ENCODE measurements at places on chromosomes 7 and 10. TPM values are rescaled to one million over a fixed set of nuclear protein-coding genes. Genes with fewer than 3 reads are reported as not detected.
A peak's percentile ranks its signal among the peaks of the same experiment; 100 is the strongest.

Gene NME8
- not detected for total RNA-seq

GRCh38 chr7:106283501-106283830 lies 1.3 kb downstream of the NAMPT start:
- peak overlapping the region; percentile 87 for H3K4me3 ChIP-seq
- peak overlapping the region; percentile 94 for H3K27ac ChIP-seq
- peaks cover 54% of the 10 kb centered on the region for H3K36me3 ChIP-seq
- peaks cover 47% of the 10 kb centered on the region for H3K4me1 ChIP-seq

Gene BAZ1B
- 108 TPM for total RNA-seq

- no peaks in the 10 kb centered on the region for H3K36me3 ChIP-seq
- no peaks in the 10 kb centered on the region for H3K27me3 ChIP-seq
- H3K27ac ChIP-seq, result no peak overlapping the region
- no peaks in the 10 kb centered on the region for H3K4me1 ChIP-seq
- no peak for DNase-seq
These were observed 1001.7 kb upstream of the KCND2 start for GRCh38 chr7:119271147-119271779.

Gene NKX2-3
- total RNA-seq, result not detected

Gene CCL26
- not detected for total RNA-seq

- H3K27me3 ChIP-seq, result peaks cover 88% of the 10 kb centered on the region
- H3K36me3 ChIP-seq, result no peaks in the 10 kb centered on the region
- no peak for DNase-seq
- no peak overlapping the region for H3K4me3 ChIP-seq
These were observed 3.1 kb downstream of the PTF1A start for GRCh38 chr10:23194966-23195845.

Gene THSD7A
- not detected for total RNA-seq

Gene OPN4
- total RNA-seq, result not detected

DNA sequence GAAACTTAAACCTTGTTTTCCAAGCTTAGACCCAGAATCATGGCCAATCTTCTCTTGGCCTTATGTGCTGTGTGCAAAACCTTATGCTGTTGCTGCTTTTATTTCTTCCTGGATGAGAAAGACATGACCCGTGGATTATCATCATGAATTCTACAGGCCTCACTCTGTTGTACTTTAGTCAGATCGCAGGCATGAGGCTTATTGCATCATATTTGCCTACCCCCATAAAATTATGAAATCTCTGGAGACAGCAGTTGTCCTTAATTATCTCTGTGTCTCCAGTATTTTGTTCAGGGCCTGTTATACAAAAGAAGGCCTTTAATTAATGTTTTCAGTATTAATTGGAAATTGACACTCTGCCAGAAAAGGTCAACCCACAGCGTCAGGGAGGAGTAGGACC lies 71.6 kb downstream of the PLCE1 start:
- no peaks in the 10 kb centered on the region for H3K27me3 ChIP-seq
- H3K4me1 ChIP-seq, result no peaks in the 10 kb centered on the region
- no peak overlapping the region for H3K27ac ChIP-seq
- H3K36me3 ChIP-seq, result no peaks in the 10 kb centered on the region

Gene COL17A1
- total RNA-seq, result not detected

GRCh38 chr7:77727936-77728701 lies 31.9 kb downstream of the RSBN1L start:
- no peak overlapping the region for H3K4me3 ChIP-seq
- H3K4me1 ChIP-seq, result peaks cover 36% of the 10 kb centered on the region
- DNase-seq, result no peak
- H3K27me3 ChIP-seq, result no peaks in the 10 kb centered on the region
- peaks cover 8% of the 10 kb centered on the region for H3K36me3 ChIP-seq

- DNase-seq, result no peak
- H3K36me3 ChIP-seq, result no peaks in the 10 kb centered on the region
- peaks cover 12% of the 10 kb centered on the region for H3K4me1 ChIP-seq
- peaks cover 33% of the 10 kb centered on the region for H3K27me3 ChIP-seq
- no peak overlapping the region for H3K27ac ChIP-seq
These were observed 136.4 kb upstream of the FGFR2 start for GRCh38 chr10:121734589-121735045.
